ENCODE measurements at places on chromosomes 12 and 14.
A peak's percentile ranks its signal among the peaks of the same experiment; 100 is the strongest.

DNA sequence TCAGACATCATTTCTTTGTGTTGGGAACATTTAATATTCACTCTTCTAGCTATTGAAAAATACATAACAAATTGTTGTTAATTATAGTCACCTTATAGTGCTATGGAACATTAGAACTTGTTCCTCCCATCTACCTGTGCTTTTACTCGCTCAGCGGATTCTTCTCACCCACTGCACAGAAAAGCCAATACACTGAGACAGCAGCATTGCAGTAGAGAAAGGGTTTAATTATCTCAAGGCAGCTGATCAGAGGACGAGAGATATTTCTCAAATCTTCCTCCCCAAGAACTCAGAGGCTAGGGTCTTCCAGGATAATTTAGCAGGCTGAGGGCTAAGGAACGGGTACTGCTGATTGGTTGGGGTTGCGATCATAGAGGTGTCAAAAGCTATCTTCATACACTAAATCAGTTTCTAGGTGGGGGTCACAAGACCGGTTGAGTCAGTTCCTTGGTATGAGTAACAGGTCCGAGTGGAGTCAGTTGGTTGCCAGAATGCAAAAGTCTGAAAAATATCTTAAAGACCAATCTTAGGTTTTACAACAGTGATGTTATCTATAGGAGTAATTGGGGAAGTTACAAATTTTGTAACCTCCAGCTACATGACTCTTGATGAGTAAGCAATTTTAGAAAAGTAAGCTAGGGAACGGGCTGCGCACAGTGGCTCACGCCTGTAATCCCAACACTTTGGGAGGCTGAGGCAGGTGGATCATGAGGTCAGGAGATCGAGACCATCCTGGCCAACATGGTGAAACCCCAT lies 173.1 kb downstream of the FBXL14 start:
- DNase-seq, result no peak

GRCh38 chr14:77377502-77377844 lies 294 bp downstream of the SAMD15 start:
- DNase-seq, result no peak

DNA sequence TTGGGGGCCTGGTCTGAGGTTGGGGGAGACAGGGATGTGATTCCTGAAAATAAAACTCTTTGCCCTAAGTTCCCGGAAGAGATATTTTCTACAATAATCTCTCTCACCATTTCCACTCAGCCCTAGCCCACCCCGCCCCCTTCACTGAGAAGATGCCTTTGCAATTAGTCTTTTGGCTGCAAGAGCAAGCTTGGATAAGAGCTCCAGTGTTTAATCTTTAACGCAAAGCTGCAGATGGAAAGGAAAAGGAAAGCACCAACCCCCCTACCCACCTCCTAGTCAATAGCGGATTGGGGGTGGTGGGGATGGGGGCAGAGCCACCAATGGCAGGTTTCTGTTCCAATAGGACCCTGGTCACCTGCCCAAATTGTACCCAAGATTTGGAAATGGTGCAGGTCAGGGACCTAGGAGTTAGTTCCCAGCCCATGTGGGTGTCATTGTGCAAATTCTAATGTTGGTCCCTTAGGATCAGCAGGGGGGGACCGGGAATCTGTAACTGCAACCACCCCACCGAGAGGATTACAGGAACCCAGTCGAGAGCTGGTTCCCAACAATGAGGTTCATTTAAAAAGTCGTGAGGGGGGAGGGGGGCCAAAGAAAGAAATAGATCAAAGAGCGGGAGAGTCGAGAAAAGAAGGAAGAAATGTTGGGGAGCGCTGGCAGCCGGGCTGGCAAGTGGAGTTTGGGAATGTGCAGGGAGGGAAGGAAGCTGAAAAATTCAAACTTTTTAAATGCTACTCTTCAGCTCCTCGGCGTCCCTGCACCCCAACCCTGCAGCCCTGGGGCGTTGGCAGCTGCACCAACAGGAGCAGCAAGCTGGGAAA lies 1.6 kb downstream of the ZFP36L1 start:
- peak; percentile 51 for DNase-seq

DNA sequence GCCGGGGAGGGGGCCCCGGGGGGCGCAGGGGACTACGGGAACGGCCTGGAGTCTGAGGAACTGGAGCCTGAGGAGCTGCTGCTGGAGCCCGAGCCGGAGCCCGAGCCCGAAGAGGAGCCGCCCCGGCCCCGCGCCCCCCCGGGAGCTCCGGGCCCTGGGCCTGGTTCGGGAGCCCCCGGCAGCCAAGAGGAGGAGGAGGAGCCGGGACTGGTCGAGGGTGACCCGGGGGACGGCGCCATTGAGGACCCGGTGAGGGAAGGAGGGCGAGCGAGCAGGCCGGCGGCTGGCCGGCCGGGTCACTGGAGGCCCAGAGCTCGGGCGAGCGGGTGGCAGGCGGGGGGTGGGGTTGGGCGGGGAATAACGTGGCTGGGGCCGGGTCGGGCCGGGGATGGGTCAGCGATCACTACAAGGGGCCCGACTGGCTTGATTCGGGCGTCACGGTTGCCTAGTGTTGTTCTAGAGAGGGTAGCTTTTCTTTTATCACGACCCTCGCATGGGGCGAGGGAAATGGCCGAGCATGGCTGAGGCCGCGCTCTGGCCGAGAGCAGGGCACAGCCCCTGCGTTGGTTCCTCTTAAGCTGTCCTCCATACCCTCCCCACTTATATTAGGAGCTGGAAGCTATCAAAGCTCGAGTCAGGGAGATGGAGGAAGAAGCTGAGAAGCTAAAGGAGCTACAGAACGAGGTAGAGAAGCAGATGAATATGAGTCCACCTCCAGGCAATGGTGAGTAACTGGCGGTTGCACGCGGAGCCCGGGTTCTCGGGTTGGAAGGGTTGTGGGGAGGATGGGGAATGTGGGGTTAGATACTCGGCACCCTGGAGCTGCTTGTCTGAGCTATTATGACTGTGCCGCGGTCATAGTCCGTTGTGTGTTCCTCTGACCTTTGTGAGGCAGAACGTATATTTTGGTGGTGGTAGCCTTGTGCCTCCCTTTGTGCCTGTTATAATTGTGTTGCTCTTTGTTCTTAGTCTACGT lies 603 bp downstream of the PABPN1 start:
- peak; percentile 50 for DNase-seq

GRCh38 chr12:67220065-67220464 lies 49.1 kb upstream of the CAND1 start:
- DNase-seq, result no peak

GRCh38 chr14:32258336-32258993 lies 55.4 kb upstream of the RNU6-8 start:
- no peak for DNase-seq

GRCh38 chr12:12542964-12543363 lies 19.7 kb downstream of the DUSP16 start:
- DNase-seq, result no peak

GRCh38 chr14:52267501-52268278 lies at the start of gene PTGDR:
TSS of gene PTGDR (plus strand) at chr14:52267698. CDS start at chr14:52267815, 117 bp downstream.
- no peak for DNase-seq

DNA sequence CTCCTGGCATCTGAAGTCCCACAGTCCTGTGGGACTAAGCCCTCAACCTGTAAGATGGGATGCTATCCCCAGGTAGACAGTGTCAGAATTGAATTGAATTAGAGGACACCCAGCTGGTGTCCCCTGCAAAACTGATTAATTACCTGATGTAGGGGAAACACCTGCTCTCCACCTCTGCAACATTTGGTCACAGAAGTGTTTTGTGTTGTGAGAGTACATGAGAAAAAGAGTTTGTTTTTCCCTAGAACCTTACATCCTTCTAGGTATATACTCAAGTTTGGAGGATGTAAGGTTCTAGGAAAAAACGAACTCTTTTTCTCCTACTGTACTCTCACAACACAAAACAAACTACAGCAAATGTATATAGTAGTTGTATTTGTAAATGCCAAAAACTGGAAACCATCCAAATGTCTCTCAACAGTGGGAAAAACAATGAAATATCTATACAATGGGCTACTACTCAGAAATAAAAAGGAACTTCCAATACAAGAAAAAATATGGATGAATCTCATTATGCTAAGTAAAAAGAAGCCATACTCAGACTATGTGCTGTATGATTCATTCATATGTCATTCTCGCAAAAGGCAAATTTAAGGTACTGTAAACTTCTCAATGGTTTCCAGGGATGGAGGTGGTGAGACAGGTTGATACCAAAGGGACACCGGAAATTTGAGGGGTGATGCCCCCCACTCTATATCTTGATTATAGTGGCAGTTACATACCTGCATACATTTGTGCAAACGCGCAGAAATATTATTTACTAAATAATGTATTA lies 160.7 kb downstream of the MED13L start:
- DNase-seq, result no peak

DNA sequence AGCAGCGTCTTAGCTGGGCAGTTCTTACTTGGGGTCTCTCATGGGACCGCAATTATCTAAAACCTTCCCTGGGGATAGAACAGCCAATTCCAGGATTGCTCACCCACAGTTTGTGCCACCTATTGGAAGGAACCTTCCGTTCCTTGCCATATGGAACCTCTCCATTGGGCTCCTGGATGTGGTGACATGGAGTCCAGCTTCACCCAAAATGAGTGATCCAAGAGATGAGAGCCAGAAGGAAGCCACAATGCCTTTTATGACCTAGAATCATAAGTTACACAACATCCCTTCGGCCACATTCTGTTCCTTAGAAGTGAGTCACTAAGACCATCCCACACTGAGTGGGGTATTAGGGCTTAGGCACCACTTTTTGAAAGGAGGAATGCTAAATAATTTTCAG lies 164.4 kb downstream of the FBXL14 start:
- DNase-seq, result peak; percentile 79

DNA sequence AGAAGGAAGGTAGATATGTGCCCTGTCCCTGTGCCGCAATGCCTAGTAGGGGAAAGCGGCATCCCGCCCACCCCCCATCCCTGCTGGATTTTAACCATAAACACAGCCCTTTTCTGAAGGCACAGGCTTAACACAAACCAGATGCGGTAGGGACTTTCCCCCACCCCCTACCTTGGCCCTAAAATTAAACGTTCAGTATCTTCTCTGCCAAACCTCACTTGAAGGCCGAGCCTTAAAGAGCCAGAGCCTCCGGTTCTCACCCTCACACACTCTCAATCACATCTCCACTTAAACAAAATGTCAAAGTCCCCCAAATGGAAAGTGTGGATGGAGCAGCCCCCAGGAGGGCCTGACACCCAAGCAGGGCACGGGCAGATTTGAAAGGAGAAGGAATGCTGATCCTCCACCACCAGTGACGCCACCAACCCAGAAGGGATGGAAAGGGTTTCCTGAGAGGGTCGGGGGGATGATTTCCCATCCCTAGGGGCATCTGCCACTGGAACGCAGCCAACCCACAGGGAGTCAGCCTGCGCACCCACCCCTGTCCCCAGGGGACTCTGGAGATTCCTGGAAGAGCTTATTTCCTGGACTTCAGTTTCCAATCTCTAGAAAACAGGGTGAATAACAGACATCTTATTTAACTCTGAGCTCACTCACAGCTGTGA lies 26.4 kb downstream of the ACTN1 start:
- DNase-seq, result peak; percentile 94

GRCh38 chr12:133145981-133146380 lies 15.6 kb downstream of the ZNF10 start:
- no peak for DNase-seq

DNA sequence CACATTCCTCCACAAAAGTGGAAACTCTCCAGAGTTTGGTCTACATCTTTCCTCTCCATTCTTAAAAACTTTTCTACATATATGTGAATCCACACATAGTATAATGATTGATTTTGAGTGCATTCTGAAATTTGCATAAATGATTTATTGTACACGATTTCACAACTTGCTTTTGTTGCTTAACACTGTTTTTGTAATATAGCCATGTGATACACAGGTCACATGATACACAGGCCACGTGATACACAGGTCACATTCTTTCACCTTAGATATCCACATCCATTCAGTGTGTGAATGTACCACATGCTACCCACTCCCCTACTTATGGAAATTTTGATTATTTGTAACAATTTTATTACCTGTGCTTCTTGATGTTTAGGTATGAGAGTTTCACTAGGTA lies 319.1 kb downstream of the ZFP36L1 start:
- DNase-seq, result no peak

- no peak for DNase-seq
These were observed 74.6 kb upstream of the OSBPL8 start for GRCh38 chr12:76634133-76634532.

- no peak for DNase-seq
These were observed 23.4 kb downstream of the CLEC2D start for GRCh38 chr12:9692909-9693308.

- no peak for DNase-seq
These were observed 296.2 kb downstream of the GPHN start for GRCh38 chr14:66804141-66804540.

- DNase-seq, result peak; percentile 58
These were observed 183.8 kb upstream of the HMGA2 start for GRCh38 chr12:65640489-65640901.

GRCh38 chr14:38547961-38548490 lies 292.1 kb upstream of the CLEC14A start:
- no peak for DNase-seq

- no peak for DNase-seq
These were observed 23.8 kb downstream of the GRIN2B start for GRCh38 chr12:13957576-13957975.

GRCh38 chr14:43887523-43887922 lies 619.6 kb downstream of the FSCB start:
- no peak for DNase-seq
